ENCODE measurements at places on chromosomes 11 and 22.

DNA sequence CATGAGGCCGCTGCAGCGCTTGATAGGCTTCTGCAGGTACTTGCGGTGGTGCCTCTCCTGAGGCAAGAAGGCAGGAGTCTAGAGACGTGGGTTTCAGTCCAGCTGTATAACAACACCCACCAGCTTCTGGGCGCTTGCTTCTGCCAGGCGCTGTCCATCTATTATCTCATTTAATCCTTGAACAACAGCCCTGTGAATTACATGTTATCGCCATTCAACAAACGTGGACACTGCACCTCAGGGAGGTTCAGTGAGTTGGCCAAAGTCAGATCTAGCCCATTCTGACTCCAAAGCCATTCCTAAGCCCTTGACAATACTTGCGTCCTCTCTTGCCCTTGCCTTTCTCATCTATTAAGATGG lies 436 bp upstream of the FAM181B start:
- no peak for DNase-seq

DNA sequence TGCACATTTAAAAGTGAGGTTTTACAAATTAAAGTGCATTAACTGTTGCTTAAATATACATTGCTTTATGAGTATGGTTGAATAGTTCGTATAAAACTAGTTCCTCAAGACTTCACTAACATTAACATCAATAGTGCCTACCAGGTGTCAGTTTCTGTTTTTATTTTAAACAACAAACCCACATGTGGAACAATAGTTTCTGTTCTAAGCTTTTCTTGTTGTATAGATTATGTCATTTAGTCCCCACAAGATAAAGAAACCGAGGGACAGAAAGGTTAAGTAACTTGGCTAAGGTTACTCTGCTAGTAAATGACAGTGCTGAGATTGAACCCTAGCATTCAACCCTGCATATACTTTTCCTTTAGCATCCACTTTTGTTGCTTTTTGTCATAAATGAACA lies 41.4 kb upstream of the ST14 start:
- no peak for DNase-seq

GRCh38 chr22:39184586-39185577 lies 32.4 kb upstream of the CBX7 start:
- DNase-seq, result peak; percentile 18

DNA sequence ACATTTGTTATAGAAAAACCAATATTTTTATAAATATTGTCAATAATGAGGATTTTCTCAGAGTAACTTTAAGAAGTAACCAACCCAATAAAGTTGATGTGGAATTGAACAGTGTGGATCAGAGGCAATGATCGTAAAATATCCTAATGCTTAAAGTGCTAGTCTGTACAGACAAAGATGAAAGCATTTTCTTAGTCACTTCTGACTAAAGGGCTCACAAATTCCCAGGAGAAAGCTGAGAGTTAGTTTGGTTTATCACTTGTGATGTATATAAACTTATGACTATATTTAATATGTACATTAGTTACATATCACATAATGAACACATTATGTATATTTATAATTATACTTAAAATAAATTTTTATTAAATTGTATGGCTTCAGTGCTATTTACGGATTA lies 25.4 kb upstream of the DDI1 start:
- DNase-seq, result no peak

DNA sequence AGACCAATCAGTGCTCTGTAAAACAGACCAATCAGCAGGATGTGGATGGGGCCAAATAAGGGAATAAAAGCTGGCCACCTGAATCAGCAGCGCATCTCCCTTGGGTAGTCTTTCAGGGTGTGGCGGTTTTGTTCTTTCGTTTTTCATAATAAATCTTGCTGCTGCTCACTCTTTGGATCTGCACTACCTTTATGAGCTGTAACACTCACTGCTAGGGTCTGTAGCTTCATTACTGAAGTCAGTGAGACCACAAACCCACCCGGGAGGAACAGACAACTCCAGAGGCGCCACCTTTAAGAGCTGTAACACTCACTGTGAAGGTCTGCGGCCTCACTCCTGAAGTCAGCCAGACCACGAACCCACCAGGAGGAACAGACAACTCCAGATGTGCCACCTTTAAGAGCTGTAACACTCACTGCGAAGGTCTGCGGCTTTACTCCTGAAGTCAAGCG lies 175.5 kb upstream of the PDGFD start:
- no peak for DNase-seq

- DNase-seq, result no peak
Measured at GRCh38 chr22:39665661-39666431, 95.3 kb downstream of the CACNA1I start.

- DNase-seq, result no peak
Measured at GRCh38 chr11:8913961-8914660, 3.1 kb downstream of the AKIP1 start.

DNA sequence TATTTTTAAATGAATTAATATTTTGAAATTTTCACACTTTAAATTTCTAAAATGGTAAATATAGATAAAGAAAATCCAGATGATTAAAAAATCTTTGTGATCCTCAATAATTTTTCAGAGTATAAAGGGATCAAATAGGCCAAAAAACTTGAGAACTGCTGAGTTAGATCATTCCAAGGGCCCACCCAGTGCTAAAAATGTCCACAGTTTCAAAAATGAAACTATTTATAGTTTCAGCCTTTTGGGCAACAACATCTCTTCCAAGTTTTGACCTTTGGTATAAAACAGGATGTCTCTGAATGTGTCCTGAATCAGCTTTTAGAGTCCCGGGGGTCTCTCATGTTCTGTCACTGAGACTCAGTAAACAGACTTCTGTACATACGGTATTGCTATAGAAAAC lies 20.9 kb upstream of the BAIAP2L2 start:
- no peak for DNase-seq

DNA sequence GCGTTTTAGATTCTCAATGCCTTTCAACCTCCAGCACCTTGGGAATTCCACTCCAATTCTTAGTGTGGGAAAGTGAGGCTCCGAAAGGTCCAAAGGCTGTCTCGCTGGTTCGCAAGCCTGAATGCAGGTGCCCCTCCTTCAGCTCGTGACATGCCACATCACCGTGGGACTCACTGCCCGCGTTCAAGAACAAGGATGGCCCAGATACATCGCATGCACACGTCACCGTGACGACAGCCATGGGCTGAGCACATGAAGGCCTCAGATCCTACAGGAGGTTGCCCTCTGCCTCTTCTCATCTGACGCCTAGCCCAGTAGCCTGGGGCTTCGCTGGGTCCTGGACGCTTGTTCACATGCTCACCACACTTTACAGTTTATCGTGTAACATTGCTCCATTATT lies 4.4 kb upstream of the LINC01488 start:
- peak; percentile 32 for DNase-seq

GRCh38 chr11:78698612-78699011 lies 123.9 kb upstream of the NARS2 start:
- no peak for DNase-seq

All from lower lobe of right lung (tissue), 2 donors.